ENCODE measurements at places on chromosomes 11 and 22.

- no peak for DNase-seq
Measured at GRCh38 chr11:32381179-32381578, 54.2 kb downstream of the WT1 start.

GRCh38 chr11:15113381-15113780 lies 1.3 kb upstream of the INSC start:
- DNase-seq, result peak; percentile 5

DNA sequence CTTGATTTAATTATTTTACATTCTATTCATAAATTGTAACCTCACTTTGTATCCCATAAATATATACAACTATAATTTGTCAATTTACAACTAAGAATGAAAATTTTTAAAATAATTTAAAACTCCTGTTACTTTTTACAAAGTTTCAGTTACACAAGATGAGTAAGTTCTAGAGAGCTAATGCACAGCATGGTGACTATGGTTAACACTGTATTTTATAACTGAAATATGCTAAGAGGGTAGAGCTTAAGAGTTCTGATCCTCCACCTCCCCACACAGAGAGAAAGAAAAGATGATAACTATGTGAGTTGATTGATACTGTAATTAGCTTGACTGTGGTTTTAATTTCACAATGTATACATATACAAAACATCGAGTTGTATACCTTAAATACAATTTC lies 412.5 kb upstream of the DDI1 start:
- no peak for DNase-seq

DNA sequence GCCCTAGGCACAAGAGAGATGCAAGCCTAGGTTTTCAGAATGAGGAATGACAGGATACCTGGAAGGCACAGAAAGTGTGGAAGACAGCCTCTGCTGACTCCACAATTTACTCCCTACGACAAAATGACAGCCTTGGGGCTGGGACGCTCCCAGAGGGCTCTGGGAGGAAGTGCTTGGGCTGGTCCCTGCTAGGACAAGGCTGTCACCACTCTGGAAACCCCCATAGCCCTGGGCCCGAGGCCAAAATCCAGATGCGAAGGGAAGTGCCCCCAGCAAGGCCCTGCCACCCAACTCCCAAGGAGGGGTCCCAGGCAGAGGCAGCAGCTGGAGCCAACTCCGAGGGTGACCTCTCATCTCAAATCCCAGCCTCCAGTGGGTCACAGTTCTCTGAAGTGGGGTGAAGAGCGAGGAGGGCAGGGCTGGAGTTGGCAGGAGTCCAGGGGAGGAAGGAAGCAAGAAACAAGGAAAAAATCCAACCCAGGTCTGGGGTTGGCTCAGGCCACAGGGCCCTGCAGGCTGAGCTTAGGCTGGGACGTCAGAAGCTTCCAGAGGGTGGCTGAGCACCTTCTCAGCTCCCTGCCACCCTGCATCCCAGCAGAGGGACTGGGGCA lies 6.3 kb upstream of the CDC42EP2 start:
- no peak for DNase-seq
